ENCODE measurements at places on chromosomes 1 and 21.

- peak; percentile 48 for DNase-seq
These were observed 19.3 kb downstream of the F3 start for GRCh38 chr1:94522304-94522703.

DNA sequence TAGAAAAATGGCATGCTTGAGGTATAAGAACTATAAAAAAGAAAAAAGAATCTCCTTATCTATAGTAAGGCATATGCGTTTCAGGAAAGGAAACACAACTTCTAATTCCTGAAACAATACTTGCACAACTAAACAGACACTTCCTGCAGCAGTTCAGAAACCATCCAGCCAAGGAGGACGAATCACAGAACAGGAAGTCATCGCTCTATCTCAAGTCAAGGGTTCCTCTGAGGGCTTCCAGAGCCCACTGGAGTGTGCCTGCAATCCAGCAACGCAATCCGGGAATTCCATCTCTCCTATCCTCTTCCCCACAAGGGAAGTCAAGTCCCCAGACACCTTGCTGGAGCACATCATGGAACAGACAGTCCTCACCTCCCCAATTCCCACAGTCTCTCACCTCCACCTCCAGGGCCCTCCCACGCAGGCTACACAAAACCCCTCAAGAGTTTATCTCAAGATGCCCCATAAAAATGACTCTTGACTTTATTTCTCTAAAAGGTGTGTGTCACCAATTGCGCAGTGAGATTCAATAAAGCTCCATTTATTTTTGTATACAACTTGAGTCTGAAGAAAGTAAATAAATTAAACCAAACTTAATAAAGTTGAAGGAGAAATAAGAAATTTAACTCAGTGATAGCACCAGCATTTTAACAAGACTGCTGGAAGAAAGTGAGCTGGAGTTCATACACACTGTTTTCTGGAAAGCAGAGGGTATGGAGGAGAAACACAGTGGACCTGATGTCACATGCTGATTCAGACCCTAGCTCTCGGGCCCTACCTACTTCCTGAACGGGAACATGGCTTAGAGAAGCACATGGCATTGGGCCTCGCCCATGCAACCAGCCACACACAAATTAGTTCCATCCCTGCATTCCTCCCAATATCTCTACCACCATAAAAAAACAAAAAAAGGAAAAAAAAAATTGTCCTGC lies 39.9 kb downstream of the SIPA1L2 start:
- peak; percentile 84 for DNase-seq

DNA sequence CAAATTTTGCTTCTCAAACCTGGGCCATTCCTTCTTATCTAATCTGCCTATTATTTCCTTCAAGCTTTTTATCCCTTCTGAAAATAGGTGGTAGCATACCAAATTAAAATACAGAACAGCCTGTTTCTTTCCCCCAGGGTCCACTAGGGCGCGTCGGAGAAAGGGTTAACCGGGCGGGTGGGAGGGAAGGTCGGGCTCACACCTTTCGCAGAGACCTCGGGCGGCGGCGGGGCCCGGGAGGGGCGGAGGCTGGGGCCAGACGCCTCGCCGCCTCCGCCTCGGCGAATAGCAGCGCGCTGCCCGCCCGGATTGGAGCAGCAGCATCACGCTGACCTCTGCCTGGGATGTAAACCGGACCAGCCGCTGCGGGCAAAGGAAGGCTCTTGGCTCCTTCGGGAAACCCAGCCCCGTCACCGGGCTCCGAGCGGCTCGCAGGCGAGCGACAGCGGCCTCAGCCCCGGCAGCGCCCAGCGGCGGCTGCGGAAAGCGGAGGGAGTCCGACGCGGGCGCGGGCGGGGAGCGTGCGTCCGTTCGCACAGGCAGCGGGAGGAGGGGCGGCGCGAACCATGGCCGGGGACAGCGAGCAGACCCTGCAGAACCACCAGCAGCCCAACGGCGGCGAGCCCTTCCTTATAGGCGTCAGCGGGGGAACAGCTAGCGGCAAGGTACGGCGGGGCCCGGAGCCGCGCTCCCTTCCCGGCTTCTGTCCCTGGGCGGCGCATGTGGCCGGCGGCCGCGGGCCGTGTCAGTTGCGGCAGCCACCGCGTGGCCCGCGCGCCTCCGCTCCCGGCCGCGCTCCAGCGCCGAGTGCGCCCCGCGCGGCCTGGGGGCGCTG lies at the start of gene UCK2:
TSS of gene UCK2 (plus strand) at position 347 of the 835 bp plus-strand sequence. CDS start at position 567, 220 bp downstream.
- peak; percentile 63 for DNase-seq

GRCh38 chr1:97093741-97094140 lies 372.2 kb downstream of the PTBP2 start:
- DNase-seq = no peak

DNA sequence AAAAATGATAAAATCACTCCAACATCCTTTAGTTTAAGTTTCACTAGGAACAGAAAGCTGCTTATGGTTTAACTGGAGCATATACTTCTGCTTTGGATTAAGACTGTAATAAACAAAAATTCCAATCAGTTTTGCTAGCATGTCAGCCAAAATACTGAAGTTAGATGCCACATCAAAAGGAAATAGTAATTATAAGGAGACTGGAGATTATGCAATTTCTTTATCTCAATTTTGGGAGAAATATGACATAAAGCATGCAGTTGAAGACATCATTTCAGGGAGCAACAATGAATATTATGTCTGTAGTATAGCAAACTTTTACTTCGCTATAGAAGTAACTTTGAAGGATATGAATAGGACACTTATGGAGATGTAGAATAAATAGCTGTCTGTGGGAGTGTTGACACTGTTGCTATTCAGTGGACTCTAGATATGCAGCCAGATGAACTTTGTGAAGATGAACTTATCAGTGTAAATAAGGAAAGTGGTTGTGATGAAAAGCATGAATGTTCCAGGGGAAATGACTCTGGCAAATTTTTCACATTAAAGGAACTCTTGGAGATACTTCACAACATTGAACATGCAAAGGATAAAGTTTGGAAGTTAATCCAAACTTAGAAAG lies 107.8 kb downstream of the RABGAP1L start:
- peak; percentile 81 for DNase-seq

- peak; percentile 38 for DNase-seq
These were observed 1.7 kb downstream of the PIP5K1A start for GRCh38 chr1:151199873-151200581.
